ENCODE measurements at places on chromosomes 3 and 15.

GRCh38 chr3:39407773-39408492 lies 1.4 kb downstream of the RPSA start:
- no peak for DNase-seq

DNA sequence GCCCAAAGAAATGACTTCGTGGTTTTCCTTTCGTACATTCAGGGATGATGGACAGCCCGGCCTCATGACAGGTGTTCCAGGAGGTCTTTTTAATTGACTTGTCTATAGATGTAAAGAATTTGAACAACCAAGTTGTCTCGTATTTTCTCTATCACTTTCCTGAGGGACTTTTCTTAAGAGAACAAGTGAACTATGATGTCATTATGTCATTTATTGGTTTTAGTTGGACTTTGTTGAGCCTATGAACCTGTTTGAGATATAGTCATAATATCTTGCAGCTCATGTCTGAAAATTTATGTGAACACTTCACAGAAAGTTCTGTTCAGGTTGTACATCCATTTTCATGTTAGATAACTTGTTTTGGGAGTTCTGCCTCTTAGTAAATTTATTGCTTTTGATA lies 89.2 kb downstream of the RBMS3 start:
- no peak for DNase-seq

DNA sequence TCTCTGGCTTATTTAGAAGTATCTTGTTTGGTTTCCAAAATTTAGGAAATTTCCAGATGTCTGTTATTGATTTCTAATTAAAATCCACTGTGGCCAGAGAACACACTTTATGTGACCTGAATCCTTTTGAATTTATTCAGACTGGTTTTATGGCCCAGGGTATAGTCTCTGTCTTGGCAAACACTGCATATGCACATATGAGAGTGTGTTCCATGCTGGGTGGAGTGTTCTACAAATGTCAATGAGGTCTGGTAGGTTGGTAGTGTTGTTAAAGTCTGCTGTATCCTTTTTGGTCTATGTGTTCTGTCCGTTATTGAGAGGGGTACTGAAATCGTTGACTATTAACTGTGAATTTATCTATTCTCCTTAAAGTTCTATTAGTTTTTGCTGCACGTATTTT lies 30.2 kb downstream of the PGPEP1L start:
- DNase-seq = no peak

DNA sequence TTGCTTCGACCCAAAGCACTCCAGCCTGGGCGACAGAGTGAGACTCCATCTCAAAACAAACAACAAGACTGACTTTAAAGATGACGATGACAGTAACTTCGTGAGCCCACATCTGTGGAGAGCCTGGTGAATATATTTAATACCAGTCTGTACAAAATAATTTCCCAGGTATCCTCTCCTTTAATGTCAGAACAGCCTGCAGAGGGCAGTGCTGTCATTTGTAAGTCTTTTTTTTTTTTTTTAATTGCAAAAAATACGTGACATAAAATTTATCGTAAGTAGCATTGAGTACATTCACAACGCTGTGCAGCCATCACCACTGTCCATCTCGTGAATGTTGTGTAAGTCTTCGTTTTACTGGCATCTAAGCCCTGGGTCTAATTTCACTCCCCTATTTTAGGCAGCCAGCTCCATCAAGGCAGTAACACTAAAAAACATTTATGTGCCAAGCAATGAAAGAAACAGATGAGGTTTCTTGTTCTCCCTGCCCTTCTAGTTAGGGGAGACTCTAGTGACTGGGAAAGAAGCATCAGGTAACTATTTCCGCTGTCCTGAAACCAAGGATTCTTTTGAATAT lies 1.4 kb downstream of the HTD2 start:
- peak; percentile 32 for DNase-seq

GRCh38 chr3:105062853-105063252 lies 303.9 kb upstream of the ALCAM start:
- DNase-seq = no peak

- no peak for DNase-seq
These were observed 89.2 kb downstream of the ECT2 start for GRCh38 chr3:172839679-172840078.

GRCh38 chr15:77017091-77017660 lies 22.2 kb downstream of the PSTPIP1 start:
- DNase-seq = no peak

GRCh38 chr3:94225148-94225865 lies 162.4 kb downstream of the NSUN3 start:
- DNase-seq = no peak

GRCh38 chr15:67936258-67936657 lies 96.4 kb upstream of the RNU6-1 start:
- no peak for DNase-seq

DNA sequence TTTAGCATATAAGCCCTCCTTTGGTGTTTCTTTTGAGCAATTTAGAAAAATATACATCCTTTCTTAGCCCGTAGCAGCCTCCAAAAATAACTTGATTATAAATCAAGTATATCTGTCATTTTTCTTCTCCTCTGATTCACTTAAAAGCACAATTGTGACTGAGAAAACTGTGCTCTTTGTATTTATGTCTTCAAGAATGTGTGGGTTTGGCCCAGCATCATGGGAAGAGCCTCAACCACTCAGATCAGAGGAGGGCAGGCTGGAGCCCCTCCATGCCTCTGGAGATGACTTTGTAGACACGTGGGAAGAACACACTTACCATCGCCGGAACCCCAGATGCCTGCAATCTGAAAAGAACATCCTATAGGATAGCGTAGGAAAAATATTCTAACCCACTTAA lies 123.8 kb upstream of the FEZF2 start:
- no peak for DNase-seq

DNA sequence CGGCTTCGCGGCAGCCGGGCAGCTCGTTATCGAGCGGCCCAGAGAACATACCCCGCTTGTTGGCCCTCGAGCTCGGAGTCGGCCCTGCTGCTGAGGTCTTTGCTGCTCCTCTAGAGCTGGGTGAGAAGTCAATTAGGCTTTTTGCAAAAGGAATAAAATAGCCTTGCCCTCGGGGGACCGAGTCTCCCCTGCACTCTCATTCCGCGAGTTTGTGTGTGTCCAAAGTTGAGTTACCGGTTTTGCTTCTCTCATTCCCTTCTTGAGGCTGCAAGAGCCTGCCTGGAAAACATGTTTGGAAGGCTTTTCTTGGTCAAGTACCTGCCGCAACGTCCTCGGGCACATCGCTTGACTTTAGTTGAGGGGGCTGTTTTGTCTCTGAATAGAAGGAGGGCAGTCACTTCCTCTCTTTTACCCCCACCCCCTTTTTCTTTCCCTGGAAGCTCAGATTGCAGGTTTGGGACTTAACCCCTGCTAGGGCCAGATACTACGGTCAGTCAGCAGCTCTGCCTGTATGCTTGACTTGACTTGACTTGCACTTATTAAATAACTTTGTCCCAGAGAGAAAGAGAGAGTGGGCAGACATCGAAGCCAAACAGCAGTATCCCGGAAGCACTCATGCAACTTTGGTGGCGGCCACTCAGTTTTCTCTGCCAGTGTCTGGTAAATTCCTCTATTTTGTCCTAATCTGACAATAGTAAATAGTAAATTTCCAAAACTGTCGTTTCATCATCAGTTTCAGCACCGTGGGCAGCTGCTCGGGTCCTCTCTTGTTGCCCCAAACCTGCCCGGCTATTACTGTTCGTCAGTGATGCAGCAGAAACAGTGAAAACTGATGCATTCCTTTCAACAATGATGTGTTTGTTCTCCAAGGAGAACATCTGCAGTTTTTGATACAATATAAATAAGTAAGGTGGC lies 609 bp downstream of the RNF13 start:
- no peak for DNase-seq

- no peak for DNase-seq
These were observed 913.8 kb downstream of the FHIT start for GRCh38 chr3:60337421-60337820.

- DNase-seq = no peak
These were observed 216.2 kb downstream of the ADAMTS17 start for GRCh38 chr15:100125401-100126191.

- DNase-seq = no peak
These were observed 1.9 kb downstream of the STIMATE start for GRCh38 chr3:52895418-52895817.

- peak; percentile 51 for DNase-seq
These were observed 6.5 kb downstream of the PDCD10 start for GRCh38 chr3:167728176-167728575.

- DNase-seq = no peak
These were observed 39.9 kb downstream of the C3orf80 start for GRCh38 chr3:160265088-160265487.

Data from HS-5 (cell line).